H1 (cell line): ENCODE measurements at places on chromosomes 7 and 10. TPM values are rescaled to one million over a fixed set of nuclear protein-coding genes. Genes with fewer than 3 reads are reported as not detected.

- no peaks in the 10 kb centered on the region for H3K4me1 ChIP-seq
- H3K27me3 ChIP-seq = no peaks in the 10 kb centered on the region
- no peak overlapping the region for H3K27ac ChIP-seq
- DNase-seq = no peak
- H3K4me3 ChIP-seq = no peak overlapping the region
Observed at GRCh38 chr7:140726281-140726680, 29.8 kb downstream of the NDUFB2 start.

DNA sequence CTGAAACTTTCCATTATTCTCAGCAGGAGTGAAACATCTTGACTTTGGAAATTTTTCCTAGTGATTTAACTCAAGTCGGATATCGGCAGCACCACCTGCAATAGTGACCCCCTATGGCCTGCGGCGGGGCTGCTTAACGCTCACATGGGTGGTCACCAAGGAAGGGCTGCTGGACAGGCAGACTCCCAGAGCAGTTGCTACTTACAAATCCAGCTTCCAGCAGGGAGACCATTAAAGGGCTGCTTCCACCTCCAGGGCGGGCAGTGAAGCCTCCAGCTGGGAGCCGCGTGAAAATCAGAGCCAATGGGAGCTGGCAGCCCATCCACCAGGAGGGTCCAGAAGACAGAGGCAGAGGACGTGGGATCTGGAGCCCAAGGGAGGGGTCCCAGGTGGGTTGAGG lies 122.5 kb downstream of the MGMT start:
- no peak overlapping the region for H3K4me3 ChIP-seq
- DNase-seq = no peak
- H3K36me3 ChIP-seq = no peaks in the 10 kb centered on the region
- no peak overlapping the region for H3K27ac ChIP-seq
- H3K4me1 ChIP-seq = no peaks in the 10 kb centered on the region

DNA sequence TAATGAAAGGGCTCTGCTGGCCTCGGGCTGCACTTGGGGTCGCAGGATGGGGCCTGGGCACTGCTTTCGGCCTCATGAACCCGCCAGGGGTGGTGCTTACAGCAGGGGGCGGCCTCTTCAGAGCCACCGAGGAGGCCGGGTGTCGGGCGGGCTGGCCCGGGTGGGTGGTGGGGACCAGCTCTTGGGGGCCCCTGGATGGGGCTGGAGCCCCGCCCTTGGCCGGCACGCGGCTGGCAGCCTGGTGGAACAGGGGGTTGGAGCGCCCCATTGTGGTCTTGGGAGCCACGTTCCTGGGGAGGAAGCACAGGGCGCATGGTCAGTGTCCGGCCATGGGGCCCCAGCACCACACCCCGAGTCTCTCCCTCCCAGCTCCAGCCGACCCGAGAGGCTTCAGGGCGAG lies 8.8 kb downstream of the ADAM8 start:
- no peaks in the 10 kb centered on the region for H3K36me3 ChIP-seq
- no peaks in the 10 kb centered on the region; the same call in none of the 2 replicates for H3K4me1 ChIP-seq
- H3K27ac ChIP-seq = no peak overlapping the region
- H3K4me3 ChIP-seq = no peak overlapping the region
- no peak for DNase-seq

DNA sequence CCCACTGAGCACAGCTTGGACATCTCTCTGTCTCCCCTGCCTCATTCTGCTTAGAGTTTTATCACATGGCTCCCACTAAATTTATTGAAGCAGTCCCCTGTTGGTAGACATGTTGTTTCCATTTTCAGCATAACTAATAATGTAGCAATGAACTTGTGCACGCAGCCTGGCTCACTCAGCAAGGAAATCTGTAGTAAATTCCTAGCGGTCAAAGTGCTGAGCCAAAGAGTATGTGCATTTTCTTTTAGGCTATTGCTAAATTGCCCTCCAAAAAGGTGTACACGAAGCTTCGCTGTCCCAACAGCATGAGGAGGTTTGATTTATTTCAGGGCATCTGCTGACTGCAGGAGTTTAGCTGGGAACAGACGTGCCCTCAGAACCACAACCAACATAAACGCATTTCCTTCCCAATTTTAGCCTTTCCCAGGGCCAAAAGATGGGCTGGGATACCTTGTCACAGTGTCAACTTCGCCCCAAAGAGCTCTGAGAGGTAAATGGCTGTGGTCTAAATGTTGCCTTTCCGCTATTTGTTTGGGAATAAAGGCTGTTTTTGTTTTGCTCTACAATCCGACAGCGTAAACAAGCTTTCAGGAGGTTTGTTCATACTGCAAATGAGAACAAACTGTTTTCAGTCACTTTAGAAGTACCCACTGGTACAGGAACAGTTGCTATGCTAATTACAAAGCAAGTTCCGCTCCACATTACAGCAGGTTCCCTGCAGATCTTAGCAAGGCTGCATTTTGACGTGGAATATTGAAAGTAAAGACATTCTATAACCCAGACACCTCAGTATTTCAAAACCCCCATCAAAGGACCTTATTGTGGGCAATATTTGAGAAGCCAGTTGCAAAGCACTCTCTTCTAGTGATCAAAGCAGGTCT lies 16.8 kb downstream of the VSIR start:
- H3K36me3 ChIP-seq = no peaks in the 10 kb centered on the region
- no peaks in the 10 kb centered on the region; the same call in 1 of the 2 replicates for H3K27me3 ChIP-seq
- DNase-seq = no peak
- no peak overlapping the region for H3K27ac ChIP-seq
- H3K4me3 ChIP-seq = no peak overlapping the region

The ZNF777 gene
- 10.1 and 11.2 TPM in 2 replicates for total RNA-seq

The GBX1 gene
- total RNA-seq = not detected in 2 replicates

The KNDC1 gene
- 16.7 and 19.3 TPM in 2 replicates for total RNA-seq

The LRMDA gene
- total RNA-seq = 0.86 and 2.4 TPM in 2 replicates
